ENCODE measurements at places on chromosomes 3 and 15. TPM values are rescaled to one million over a fixed set of nuclear protein-coding genes. Genes with fewer than 3 reads are reported as not detected.

CLSTN2 gene
- total RNA-seq = 0.43 TPM

SPATA16 gene
- total RNA-seq = not detected

CTXN2 gene
- total RNA-seq = not detected

KLF15 gene
- total RNA-seq = 3.2 TPM

NAALADL2 gene
- 2.2 TPM for total RNA-seq

MUSTN1 gene
- not detected for total RNA-seq

GABRA5 gene
- not detected for total RNA-seq

CCRL2 gene
- total RNA-seq = not detected

Data from tracheal epithelial cell (primary cell).